ENCODE measurements at places on chromosomes 16 and 17. TPM values are rescaled to one million over a fixed set of nuclear protein-coding genes. Genes with fewer than 3 reads are reported as not detected.
A peak's percentile ranks its signal among the peaks of the same experiment; 100 is the strongest.

GRCh38 chr17:66542129-66542966 is 239.9 kb downstream of the PRKCA start:
- no peak overlapping the region for H3K4me3 ChIP-seq
- H3K27ac ChIP-seq, result no peak overlapping the region
- no peak for DNase-seq
- no peaks in the 10 kb centered on the region for H3K4me1 ChIP-seq
- H3K36me3 ChIP-seq, result no peaks in the 10 kb centered on the region

- peaks cover 7% of the 10 kb centered on the region for H3K4me1 ChIP-seq
- H3K36me3 ChIP-seq, result peaks cover 75% of the 10 kb centered on the region
- DNase-seq, result no peak
- H3K4me3 ChIP-seq, result no peak overlapping the region
- H3K27ac ChIP-seq, result no peak overlapping the region
Observed at GRCh38 chr17:59389066-59389465, 57.6 kb downstream of the YPEL2 start.

GRCh38 chr17:72618001-72618509 is 474.4 kb downstream of the SLC39A11 start:
- peaks cover 3% of the 10 kb centered on the region for H3K4me1 ChIP-seq
- H3K27ac ChIP-seq, result no peak overlapping the region
- no peak overlapping the region for H3K4me3 ChIP-seq
- H3K36me3 ChIP-seq, result no peaks in the 10 kb centered on the region

DNA sequence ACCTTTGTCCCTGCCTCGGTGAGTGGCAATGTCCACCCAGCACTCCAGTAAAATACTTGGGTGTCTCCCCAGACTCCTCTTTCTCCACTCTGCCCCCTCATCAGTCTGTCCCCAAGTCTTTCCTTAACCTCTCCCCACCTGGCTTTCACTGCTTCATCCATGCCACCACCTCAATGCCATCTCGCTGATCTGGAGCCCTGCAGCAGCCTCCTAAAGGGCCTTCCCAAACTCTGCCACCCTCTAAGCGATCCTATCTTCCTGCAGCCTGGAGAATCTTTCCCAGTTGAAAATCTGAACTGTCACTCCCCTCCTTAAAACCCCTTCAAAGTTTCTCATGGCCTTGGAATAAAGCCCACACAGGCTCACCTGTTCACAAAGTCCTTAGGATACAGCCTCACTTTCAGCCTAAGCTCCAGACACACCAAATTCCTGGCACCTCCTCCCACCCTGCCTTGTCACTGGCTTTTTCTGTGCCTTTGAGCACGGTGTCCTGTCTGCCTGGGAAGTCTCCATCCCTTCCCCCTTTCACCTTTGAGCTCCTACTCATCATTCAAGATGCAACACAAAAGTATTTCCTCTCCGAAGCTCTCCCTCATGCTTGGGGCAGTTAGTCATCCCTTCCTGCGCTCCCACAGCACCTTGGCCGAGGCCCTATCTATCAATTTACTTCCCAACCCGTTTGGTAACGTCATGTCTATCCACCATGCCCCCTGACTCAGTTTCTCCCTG is 2.8 kb downstream of the WNK4 start:
- peak; percentile 65 for DNase-seq
- H3K4me1 ChIP-seq, result no peaks in the 10 kb centered on the region
- peaks cover 3% of the 10 kb centered on the region for H3K36me3 ChIP-seq
- H3K27ac ChIP-seq, result no peak overlapping the region

The TEKT1 gene
- total RNA-seq, result not detected

The PRSS33 gene
- not detected for total RNA-seq

- H3K27ac ChIP-seq, result no peak overlapping the region
- H3K4me3 ChIP-seq, result no peak overlapping the region
- peaks cover 5% of the 10 kb centered on the region for H3K4me1 ChIP-seq
- no peak for DNase-seq
- H3K27me3 ChIP-seq, result no peaks in the 10 kb centered on the region
Observed at GRCh38 chr16:25750488-25751216, 58.9 kb downstream of the HS3ST4 start.

- DNase-seq, result peak; percentile 95
- peaks cover 6% of the 10 kb centered on the region for H3K27me3 ChIP-seq
- H3K4me1 ChIP-seq, result no peaks in the 10 kb centered on the region
- no peak overlapping the region for H3K27ac ChIP-seq
- H3K36me3 ChIP-seq, result no peaks in the 10 kb centered on the region
Observed at GRCh38 chr17:75412455-75413317, 7.2 kb upstream of the GRB2 start.

DNA sequence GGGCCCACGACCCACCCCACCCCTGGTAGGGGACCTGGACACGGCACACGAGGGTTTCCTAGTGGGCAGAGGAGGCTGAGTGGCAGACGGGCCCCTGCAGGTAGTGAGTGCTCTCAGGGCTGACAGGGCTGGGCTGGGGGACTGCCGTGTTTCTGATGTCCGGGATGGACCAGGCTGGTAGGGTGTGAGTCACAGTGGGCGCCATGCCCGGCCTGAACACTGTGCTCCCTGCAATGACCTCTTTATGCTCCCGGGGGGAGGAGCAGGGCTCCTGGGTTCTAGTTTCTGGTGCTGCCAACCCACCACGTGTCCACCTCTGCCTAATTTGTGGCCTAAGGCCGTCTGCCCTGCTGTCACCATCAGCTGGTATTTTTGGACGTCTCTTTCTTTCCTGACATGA is 26.3 kb downstream of the ARHGAP23 start:
- H3K4me1 ChIP-seq, result peaks cover 34% of the 10 kb centered on the region
- H3K36me3 ChIP-seq, result no peaks in the 10 kb centered on the region

- no peak for DNase-seq
- H3K27ac ChIP-seq, result no peak overlapping the region
- no peak overlapping the region for H3K4me3 ChIP-seq
- H3K36me3 ChIP-seq, result no peaks in the 10 kb centered on the region
- H3K27me3 ChIP-seq, result no peaks in the 10 kb centered on the region
Observed at GRCh38 chr16:87131996-87132345, 185.2 kb downstream of the C16orf95 start.

DNA sequence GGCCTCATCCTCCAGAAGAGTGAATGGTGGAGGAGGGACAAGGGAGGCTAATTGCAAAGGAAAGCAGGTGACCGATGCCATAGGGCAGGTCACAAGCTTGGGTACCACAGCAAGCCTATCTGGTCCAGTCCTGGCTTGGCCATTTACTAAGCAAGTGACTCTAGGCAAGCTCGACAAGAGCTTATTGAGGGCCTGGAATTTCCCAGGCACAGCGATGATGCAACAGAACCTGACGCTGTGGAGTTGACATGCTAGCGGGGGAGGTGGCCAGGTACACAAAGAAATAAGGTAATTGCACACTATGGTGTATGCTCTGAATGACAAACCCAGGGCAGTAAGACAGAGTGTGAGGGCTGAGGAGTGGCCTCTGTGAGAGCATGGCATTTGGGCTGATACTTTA is 98.5 kb downstream of the PGS1 start:
- no peaks in the 10 kb centered on the region for H3K27me3 ChIP-seq
- H3K27ac ChIP-seq, result no peak overlapping the region
- no peak for DNase-seq
- no peak overlapping the region for H3K4me3 ChIP-seq
- H3K4me1 ChIP-seq, result no peaks in the 10 kb centered on the region

All from endodermal cell (in vitro differentiated cells).